ENCODE measurements at places on chromosomes 13 and 19.

- no peak for DNase-seq
Measured at GRCh38 chr13:85166891-85167290, 632.3 kb downstream of the SLITRK6 start.

GRCh38 chr13:76503766-76504165 is 382.4 kb downstream of the KCTD12 start:
- DNase-seq = no peak

- no peak for DNase-seq
Measured at GRCh38 chr13:110158226-110158625, 148.7 kb downstream of the COL4A1 start.

DNA sequence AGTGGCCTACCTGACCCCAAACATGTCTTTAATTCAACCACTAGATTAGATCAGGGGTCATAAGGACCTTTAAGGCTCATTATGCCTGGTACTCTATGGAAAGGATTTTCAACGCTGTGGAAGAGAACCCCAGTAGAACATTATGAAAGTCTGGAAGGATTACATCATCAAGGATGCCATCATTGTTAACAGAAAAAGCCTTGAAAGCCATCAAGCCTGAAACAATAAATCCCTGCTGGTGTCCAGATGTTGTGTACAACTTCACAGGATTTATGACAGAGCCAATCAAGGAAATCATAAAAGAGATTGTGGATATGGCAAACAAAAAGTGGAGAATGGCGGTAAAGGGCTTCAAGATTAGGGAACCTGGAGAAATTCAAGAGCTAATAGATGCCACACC is 59.7 kb downstream of the NAA16 start:
- no peak for DNase-seq

GRCh38 chr19:32802840-32803239 is 66.7 kb downstream of the SLC7A9 start:
- no peak for DNase-seq

- no peak for DNase-seq
Measured at GRCh38 chr13:53079691-53080090, 51.1 kb downstream of the OLFM4 start.

DNA sequence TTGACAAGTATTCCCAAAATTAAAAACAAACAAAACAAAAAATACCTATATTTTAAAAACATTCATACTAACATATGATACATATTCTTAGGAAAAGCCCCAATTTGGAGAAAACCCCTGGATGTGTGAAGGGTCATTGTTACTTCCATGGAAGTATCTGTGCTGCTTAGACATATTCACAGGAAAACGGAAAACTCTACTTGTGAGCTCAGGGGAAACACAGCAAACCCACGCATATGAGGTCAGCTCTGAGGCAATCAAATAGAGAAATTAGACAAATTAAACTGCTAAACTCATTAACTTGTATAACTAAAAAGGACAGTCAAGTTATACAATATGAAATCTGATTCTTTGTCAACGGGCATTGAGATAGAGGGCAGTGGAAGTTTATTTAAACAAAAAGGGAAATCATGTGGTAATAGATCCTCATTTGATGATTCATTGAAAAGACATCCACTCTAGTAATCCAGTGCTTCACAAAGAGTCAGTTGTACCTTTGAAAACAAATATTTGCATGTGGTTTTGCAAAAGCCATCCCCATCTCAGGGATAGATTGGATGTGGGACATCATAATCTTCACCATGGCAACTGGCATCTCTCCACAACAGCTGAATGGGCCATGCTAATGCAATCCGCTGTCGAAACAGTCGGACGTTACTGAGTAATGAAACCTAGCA is 423.4 kb downstream of the ITGBL1 start:
- DNase-seq = no peak

GRCh38 chr19:38425222-38425809 is 703 bp downstream of the RASGRP4 start:
- no peak for DNase-seq

- DNase-seq = no peak
Measured at GRCh38 chr13:103184413-103184812, 118.2 kb upstream of the SLC10A2 start.

GRCh38 chr19:2691951-2692350 is 10.5 kb downstream of the GNG7 start:
- DNase-seq = no peak

GRCh38 chr19:42042455-42043170 is 27.4 kb downstream of the GRIK5 start:
- DNase-seq = no peak

DNA sequence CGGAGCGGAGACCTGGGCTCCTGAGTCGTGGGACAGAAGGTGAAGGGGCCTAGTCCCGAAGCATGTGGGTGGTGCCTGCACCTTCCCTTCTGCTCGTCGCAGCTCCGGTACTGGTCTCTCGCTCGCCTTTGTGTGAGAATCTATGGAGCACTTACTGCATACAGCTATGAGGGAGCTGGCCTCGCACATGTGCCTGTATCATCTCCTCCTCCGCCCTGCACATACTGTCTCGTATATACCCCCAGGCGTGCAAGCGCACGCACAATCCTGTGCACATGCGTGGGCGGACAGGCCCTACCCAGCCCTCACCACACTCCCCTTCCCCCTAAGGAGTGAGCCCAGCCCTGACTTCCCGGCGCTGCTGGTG is 8.7 kb downstream of the PIK3R2 start:
- no peak for DNase-seq

DNA sequence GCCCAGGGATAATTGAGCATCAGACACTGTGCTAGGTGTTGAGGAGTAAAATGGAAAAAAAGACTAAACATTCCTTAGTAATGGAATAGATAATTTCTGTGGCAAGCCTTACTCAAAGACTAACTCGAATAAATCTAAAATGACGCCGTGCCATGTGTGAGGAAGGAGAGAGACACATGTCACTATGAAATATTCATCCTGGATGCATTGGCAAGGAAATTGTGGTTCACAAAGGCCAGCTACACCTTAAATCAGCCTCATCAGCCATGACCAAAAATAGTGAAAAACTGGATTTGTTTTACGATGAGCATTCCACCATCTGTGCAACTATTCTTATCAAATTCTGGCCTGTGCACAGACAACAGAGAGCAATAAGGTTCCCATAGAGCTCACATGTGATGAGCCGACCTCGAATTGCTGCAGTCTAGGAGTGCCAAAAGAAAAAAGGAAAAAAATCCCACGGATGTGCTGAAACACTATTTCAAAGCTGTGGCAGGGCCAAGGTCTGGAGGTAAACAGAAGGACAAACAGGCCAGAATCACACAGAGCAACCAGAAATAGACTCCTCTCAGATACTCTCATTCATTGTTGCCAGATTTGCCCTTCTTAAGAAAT is 505.7 kb downstream of the EFNB2 start:
- DNase-seq = no peak

GRCh38 chr13:85685436-85685835 is 113.8 kb downstream of the SLITRK6 start:
- no peak for DNase-seq

DNA sequence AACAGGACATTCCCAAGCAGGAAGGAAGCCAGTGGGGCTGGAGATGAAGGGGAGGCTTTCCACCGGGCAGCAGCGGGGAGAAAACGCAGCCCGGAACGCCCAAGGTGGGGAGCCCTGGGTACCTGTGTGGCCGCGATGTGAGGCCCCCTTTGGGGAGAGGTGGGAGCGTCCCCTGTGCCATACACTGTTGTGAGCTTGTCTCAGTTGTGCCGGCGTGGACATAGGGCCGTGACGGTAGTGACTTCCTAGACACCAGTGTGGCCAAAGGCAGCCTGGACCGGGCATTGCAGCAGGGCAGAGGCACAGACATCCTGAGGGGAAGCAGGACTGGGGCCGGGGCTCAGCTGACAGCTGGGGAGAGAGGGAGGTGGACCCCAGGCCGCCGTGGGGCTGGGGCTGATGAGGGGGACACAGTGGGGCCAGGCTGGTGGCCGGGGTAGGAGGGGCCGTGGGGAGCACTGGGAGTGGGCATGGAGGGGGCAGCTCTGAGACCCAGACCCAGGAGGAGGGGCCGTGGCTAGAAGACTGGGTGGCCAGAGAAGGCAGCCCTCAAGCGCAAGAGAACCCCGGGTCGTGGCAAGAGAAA is 38.5 kb upstream of the TFDP1 start:
- no peak for DNase-seq

- DNase-seq = no peak
Measured at GRCh38 chr13:109974354-109974753, 188.0 kb upstream of the IRS2 start.

GRCh38 chr13:91537376-91537775 is 139.0 kb downstream of the GPC5 start:
- no peak for DNase-seq

All from bone marrow (tissue), 2 donors.